ENCODE measurements at places on chromosomes 16 and 17.

DNA sequence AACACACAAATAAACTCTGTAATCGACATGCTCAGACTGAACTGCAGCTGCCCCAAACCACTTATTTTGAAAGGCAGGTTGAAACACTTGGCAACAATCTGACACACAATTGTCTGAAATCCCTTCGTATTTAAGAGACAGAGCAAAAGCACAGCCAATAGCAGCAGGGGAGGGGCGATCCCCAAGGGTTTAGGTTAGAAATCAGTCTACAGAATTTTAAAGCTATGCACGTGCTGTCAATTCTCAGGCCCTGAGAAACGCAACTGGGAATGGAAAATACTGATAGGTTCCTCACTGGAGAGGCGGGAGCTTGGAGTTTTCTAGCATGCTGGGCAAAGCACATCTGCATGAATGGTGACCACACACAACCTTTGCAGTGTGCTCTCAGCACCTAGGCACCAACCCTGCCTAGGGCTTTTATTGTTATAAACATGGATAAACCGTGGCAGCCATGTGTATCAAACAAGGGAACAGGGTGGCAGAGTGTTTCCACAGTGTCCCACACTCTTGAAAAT, 168.0 kb downstream of the AATF start:
- DNase-seq: no peak

DNA sequence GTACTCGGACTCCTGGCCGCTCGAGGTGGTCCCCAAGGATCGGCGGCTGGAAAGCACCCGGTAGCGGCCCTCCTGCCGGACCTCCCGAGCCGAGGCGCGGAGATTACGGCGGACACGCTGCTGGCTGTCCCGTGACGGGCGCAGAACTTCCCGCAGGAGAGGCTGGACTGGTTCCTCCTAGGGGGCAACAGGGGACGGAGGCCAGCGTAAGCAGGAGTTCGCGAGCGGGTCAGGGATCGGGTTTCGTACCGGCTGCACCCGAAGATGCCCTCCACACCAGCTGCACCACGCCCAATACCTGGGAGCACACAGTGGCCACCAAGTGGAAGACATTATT, 341 bp downstream of the SLC7A6OS start:
- DNase-seq: no peak

DNA sequence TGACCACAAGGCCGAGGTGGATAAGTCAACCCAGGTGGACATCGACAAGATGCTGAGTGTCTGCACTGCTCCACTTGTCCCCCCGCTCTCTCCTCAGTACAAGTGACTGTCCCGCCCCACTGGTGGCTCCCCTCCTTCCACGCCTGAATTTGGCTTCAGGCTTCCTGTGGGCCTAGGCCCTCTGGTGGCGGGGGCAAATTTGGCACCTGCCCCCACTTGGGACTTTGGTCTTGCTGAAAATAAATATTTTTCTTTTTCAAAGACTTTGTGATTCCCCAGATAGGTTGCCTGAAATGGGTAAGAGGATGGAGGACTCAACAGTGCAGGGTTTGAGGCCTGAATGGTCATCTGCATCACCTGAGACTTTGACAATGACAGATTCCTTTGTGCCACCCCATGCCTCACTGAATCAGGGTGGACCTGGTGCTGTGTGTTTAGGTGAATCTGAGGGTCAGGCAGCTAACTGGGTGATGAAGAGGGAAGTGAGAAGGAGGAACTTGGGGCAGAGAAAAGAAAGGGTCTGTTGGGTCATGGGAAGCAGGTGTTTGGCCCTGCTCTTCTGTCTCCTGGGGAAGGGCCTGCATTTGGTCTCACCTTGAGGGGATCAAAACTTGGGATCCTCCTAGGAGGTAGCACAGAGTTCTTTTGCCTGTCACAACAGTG, 2.0 kb downstream of the C16orf86 start:
- no peak for DNase-seq

DNA sequence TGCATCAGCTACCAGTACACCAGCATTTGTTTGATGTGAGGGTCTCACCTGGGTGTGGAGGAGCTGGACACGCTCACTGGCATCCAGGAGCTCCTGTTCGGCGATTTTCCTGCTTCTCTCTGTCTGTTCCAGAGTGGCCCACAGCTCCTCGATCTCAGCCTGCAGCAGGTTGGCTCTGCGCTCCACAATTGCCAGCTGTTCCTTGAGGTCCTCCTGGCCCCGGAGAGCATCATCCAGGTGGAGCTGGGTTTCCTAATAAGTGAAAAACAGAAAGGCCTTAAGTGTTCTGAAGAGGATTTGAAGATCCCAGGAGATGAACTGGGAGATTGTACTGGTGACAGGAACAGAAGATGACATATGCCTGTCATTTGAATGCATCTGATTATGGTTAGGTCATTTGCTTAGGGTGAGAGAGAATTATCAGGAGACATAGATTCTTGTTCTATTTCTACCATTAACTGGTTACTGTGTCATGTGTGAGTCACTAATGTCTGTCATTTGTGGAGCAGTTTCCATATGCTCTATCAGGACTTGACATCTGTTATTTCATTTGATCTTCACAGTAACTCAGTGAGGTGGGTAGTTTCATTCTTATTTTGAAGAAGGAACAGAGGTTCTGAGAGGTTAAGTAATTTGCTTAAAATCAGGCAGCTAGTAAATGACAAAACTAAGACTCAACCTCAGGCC, 21.5 kb upstream of the MYH13 start:
- no peak for DNase-seq

DNA sequence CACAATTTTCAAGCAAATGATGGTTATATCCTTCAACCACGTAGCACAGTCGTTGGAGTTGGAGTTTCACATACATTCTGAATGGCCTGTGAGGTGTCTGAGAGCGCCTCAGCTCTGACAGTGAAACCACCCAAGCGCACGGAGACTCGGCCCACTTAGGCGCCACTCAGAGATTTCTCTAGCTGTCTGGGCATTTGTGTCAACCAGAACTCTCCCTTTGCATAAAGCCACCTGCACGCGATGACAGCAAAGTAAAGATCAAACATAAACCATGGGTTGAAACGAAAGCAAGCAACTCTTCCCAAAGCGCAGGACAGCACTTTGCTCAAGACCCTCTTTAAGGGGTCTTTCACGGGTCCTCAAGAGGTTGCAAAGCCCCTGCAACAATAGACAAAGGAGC, 533 bp downstream of the SLC6A4 start:
- DNase-seq: no peak

DNA sequence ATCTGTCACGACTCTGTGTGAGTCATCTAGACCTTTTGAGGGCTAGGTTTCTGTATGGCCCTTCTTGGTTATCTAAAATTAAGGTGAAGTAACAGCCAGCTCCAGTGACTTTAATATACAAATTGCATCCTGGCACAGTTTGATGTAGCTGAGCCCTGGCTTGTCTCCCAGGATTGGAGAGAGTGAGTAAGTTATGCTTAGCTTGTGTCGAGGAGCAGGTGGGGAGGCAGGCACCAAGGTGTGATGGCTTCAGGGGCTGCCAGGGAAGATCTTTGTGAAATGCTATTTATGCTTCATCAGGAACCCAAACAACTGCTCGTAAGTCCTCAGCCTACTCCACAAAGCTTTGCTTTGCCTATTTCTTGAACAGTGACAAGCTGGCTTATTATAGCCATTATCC, 261.2 kb downstream of the HS3ST4 start:
- no peak for DNase-seq

Data from activated T-helper 1 cell treated with Interleukin-2 at 50 U/mL for 16 hours (primary cell).